Thoracic aorta (tissue), 2 donors: ENCODE measurements at places on chromosomes 7 and 10. TPM values are rescaled to one million over a fixed set of nuclear protein-coding genes. Genes with fewer than 3 reads are reported as not detected.
A peak's percentile ranks its signal among the peaks of the same experiment; 100 is the strongest.

Gene TMUB1
- 35.2 TPM for total RNA-seq

GRCh38 chr7:25476863-25477499 is 248.7 kb upstream of the NPVF start:
- H3K36me3 ChIP-seq: no peaks in the 10 kb centered on the region
- H3K4me1 ChIP-seq: no peaks in the 10 kb centered on the region
- no peaks in the 10 kb centered on the region for H3K27me3 ChIP-seq
- H3K4me3 ChIP-seq: no peak overlapping the region
- H3K27ac ChIP-seq: no peak overlapping the region
- DNase-seq: no peak

Gene PIK3AP1
- total RNA-seq: 23.6 TPM

Gene TAC1
- 13.8 TPM for total RNA-seq

Gene CALCR
- total RNA-seq: not detected

Gene ADAMTS14
- total RNA-seq: not detected

- no peaks in the 10 kb centered on the region for H3K27me3 ChIP-seq
- DNase-seq: no peak
- H3K27ac ChIP-seq: peak overlapping the region; percentile 94
- H3K36me3 ChIP-seq: peaks cover 36% of the 10 kb centered on the region
- peaks cover 27% of the 10 kb centered on the region for H3K4me1 ChIP-seq
Measured at GRCh38 chr7:56105508-56105907, 768 bp downstream of the CHCHD2 start.

Gene AASS
- 87.7 TPM for total RNA-seq

DNA sequence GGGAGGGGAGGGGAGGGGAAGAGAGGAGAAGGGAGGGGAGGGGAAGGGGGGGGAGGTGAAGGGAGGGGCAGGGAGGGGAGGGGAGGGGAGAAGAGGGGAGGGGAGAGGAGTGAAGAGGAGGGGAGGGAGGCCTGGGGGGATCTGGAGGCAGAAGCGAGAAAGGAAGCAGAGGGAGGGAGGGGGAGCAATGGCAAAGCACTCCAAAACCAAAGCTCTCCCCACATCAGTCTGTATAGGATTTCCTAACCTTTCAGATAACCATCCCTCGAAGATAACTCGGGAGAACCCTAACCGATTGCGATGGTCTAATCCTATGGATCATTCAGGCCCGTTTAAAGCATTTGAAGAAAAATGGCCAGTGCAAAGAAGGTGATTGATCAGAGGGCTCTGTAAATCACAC is 19.0 kb downstream of the EBF3 start:
- DNase-seq: no peak
- peak overlapping the region; percentile 71 for H3K27ac ChIP-seq

DNA sequence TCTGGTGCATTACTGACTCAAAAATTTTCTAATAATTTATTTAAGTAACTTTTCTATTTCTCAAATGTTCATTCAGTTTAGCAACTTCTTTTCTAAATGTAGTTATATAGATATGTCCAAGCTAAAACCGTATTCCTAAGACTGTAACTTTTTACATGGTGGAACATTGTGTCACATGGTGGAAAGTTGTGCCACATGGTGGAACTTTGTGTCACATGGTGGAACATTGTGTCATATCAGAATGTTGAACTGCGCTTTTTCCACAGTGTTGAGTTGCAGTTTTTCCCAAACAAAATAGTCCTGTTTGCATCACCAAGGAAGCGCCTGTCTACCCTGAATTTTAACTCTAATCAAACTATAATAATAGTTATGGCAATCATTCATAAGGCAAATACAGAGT is 109.3 kb downstream of the ANKRD30A start:
- no peaks in the 10 kb centered on the region for H3K4me1 ChIP-seq
- H3K27ac ChIP-seq: no peak overlapping the region
- H3K36me3 ChIP-seq: no peaks in the 10 kb centered on the region
- H3K4me3 ChIP-seq: no peak overlapping the region

GRCh38 chr7:26447116-26447515 is 155.5 kb downstream of the SNX10 start:
- no peaks in the 10 kb centered on the region for H3K36me3 ChIP-seq
- no peaks in the 10 kb centered on the region for H3K4me1 ChIP-seq
- H3K27me3 ChIP-seq: no peaks in the 10 kb centered on the region

Gene HDAC9
- 64.1 TPM for total RNA-seq

GRCh38 chr7:120583899-120584586 is 273.9 kb downstream of the TSPAN12 start:
- H3K4me1 ChIP-seq: no peaks in the 10 kb centered on the region
- no peak overlapping the region for H3K4me3 ChIP-seq
- H3K36me3 ChIP-seq: no peaks in the 10 kb centered on the region
- no peak overlapping the region for H3K27ac ChIP-seq

GRCh38 chr7:158830211-158830723 is 958 bp upstream of the ESYT2 start:
- H3K27ac ChIP-seq: peak overlapping the region; percentile 90
- H3K27me3 ChIP-seq: no peaks in the 10 kb centered on the region
- H3K4me3 ChIP-seq: peak overlapping the region; percentile 99
- H3K36me3 ChIP-seq: no peaks in the 10 kb centered on the region
- H3K4me1 ChIP-seq: peaks cover 17% of the 10 kb centered on the region
- DNase-seq: no peak

DNA sequence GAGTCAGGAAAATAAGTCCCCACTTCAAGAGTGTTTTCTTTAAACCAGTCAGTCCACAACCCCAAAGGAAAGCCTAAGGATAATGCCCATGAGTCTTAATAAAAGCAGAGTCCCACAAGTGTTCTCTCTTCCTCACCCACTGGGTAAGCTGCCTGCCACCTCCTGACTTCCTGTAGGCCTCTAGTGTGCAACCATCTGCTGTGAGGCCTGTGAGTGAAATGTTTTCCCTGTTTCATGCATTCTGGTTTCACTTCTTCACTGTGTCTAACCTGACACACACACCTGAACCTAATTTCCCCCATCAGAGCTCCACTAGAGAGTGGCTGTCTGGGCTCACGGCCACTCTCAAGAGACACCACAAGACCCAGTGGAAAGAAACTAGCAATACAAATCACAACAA is 38.9 kb upstream of the GDF10 start:
- DNase-seq: no peak
- H3K4me3 ChIP-seq: no peak overlapping the region
- H3K4me1 ChIP-seq: peaks cover 5% of the 10 kb centered on the region

Gene UNCX
- total RNA-seq: not detected

DNA sequence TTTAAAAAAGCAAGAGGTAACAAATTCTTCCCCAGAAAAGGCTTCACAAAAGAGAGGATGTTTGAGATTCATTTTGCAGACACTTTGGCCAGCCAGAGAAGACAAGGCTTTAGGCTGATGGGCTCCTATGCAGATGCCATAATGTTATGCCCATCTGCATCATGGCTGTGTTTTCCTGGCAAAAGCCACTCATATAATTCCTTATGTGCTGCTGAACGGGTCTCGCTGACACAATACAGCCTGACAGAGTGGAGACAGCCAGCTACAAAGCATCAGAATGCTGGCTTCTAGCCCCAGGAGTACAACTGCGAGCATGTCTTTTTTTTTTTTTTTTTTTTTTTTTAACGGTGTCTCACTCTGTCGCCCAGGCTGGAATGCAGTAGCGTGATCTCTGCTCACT is 1157.4 kb upstream of the AUTS2 start:
- H3K27ac ChIP-seq: no peak overlapping the region
- H3K36me3 ChIP-seq: no peaks in the 10 kb centered on the region
- DNase-seq: no peak
- H3K4me1 ChIP-seq: no peaks in the 10 kb centered on the region
- H3K4me3 ChIP-seq: no peak overlapping the region

- H3K4me3 ChIP-seq: no peak overlapping the region
- DNase-seq: no peak
- H3K27ac ChIP-seq: no peak overlapping the region
- H3K4me1 ChIP-seq: peaks cover 9% of the 10 kb centered on the region
Measured at GRCh38 chr7:17185690-17186070, 112.8 kb upstream of the AHR start.

Gene ADRA2A
- total RNA-seq: 6.5 TPM

Gene NPS
- total RNA-seq: not detected

Gene HYAL4
- not detected for total RNA-seq

DNA sequence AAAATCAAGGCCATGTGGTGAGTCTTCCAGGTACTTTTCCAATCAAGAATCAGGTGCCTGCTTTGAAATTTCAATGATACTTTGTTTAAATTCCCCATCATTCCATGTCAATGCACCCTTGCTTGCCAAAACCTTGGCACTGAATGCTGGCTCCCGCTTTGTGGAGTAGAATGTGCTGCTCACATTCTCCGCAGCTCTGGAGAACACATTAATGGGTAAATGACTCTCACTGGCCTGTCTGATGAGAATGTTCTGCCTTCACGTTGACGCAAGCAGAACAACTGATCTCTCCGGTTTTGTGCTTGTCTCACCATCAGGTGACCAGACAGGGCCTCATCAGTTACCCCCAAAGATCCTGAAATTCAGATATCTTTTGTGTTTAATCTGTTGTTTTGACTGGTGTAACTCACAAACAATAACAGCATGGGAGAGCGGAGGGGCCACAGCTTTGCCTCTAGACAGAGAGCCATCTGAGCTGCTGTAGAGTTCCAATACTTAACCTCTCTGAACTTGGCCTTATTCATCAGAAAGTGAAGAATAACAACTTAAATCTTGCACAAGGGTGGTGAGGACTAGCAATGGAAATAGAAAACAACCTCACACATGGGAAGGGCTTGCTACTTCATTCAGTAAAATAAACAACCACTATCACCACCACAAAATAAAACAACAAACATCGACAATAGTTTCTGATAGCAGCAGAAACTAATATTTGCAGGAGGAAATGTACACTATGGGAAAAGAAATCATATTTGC is 276.9 kb upstream of the IGFBP3 start:
- no peaks in the 10 kb centered on the region for H3K36me3 ChIP-seq
- no peak for DNase-seq
- no peaks in the 10 kb centered on the region for H3K4me1 ChIP-seq
